Stimulated activated CD4-positive, alpha-beta T cell treated with anti-CD3 and anti-CD28 coated beads, TNF-alpha, amount 100 ng/mL, for 1 hour (primary cell): ENCODE measurements at places on chromosomes 1 and 21.

DNA sequence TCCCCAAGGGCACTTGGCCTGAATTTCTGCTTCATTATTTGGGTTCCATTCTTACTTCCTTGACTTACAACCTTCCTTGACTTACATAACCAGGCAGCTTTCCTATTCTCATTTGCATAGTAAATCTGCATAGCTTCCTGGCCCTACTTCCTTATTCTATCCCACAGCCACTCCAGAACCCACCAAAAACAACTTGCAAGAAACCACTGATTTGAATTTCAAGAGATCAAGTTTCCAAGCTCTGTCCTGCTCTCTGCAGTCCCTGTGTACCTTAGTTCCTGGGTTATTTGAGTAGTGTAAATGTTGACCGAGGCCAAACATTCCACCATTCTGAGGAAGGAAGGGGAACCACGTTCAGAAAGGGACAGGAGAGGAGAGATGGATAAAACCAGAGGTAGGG, 603.3 kb downstream of the PTPRC start:
- no peak for DNase-seq

- DNase-seq, result no peak
These were observed 57.2 kb downstream of the NPHP4 start for GRCh38 chr1:5935026-5935425.

DNA sequence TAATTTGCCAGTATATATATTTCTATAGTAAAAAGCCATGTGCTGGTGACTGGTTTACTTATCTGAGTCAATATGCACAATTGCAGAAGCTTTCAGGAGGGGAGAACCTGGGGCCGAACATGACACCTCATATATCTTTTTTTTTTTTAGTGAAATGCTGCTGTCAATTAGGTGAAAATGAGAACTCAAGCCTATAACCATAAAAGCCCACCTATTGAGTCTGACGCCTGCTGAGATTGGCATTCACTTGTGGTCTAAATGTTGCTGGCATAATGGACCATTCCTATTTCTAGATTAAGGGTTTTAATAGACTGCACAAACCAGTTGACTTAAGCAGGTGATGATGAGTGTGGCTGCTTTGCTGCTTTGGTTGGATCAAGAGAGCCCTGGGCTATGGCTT, 10.8 kb downstream of the NTMT2 start:
- no peak for DNase-seq

DNA sequence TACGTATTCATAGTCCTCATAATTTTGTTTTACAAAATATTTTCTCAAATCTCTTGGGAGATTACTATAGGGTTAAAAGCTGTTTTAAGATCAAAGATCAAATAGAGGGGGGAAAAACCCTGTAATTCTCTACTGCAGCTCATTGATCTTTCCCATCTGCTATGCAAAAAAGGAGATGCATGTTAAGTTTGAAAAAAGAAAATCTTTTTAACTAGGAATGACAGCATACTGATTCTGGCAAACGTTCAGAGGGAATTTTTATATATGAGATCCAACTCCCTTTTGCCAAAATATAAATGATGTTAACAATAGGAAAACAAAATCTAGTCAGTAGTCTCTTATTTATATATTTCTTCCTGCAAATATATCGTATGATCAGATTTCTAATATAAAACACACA, 69.1 kb downstream of the SMYD3 start:
- no peak for DNase-seq

GRCh38 chr1:182029002-182029378, 32.5 kb downstream of the ZNF648 start:
- no peak for DNase-seq

GRCh38 chr1:108828074-108828961, 28.6 kb downstream of the AKNAD1 start:
- peak; percentile 46 for DNase-seq

DNA sequence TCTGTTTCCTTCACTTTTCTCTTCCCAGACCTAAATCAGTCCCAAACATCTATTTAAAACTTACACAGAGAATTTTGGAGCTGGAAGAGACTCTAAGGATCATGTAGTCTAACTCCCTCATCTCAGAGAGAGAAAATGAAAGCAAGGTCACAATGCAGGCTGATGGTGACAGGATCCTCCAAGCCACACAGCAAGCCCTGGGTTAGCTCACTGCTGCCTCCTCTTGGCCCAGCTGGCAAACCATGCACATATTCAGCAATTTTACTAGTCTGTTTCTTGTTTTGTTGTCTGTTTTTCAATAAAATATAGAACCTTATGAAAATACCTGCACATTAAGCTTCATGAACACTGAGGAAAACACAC, 27.7 kb upstream of the LY9 start:
- peak; percentile 63 for DNase-seq
